ENCODE measurements at places on chromosomes 4 and X. TPM values are rescaled to one million over a fixed set of nuclear protein-coding genes. Genes with fewer than 3 reads are reported as not detected.

The WDR17 gene
- total RNA-seq = 0.75 TPM

The BGN gene
- 62.4 TPM for total RNA-seq

The KCNIP4 gene
- not detected for total RNA-seq

The LYAR gene
- total RNA-seq = 26.6 TPM

The FGFR3 gene
- 0.17 TPM for total RNA-seq

The UBL4A gene
- total RNA-seq = 41.6 TPM

The PALLD gene
- total RNA-seq = 187 TPM

The BTC gene
- total RNA-seq = 0.22 TPM

The OPHN1 gene
- 2.4 TPM for total RNA-seq

The H2BW2 gene
- not detected for total RNA-seq

The RPS6KA6 gene
- 2.0 TPM for total RNA-seq

DNA sequence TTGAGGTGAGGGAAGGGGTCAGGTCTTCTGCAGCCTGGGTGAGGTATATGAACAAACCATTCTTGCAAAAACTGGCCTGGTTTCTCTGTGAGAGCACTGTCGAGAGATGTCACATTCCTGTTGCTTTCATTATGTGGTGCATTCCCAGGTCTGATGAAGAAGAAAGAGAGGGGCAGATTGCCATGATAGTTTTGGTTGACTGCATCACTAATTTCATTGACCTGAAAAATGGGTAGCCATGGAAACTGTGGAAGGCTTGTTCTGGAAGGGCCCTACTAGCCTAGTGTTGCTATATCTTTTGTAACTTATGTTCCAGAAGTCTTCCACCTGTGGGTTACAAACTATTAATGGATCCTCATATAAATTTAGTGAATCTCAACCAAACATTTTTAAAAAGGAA is 32.9 kb upstream of the CYBB start:
- no peak for DNase-seq

- no peak for DNase-seq
These were observed 27.2 kb downstream of the AASDH start for GRCh38 chr4:56360071-56360470.

DNA sequence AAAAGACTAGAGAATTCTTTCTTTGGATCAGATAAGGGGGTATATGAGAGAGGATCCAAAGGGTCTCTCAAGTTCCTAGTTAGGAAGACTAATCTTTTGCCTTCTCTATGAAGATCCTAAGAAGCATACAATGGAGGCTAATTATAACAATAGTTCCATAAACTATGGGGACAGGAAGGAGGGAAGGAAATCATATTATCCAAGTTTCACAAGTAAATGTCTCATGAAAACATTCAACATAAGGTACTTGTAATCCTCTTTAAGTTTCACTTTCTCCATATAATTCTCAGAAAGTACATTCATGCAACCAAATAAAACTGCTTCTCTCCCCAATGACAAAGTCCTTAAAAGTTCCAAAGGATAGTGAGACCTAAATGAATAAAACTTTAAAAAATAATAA is 27.1 kb downstream of the STX18 start:
- DNase-seq = no peak

DNA sequence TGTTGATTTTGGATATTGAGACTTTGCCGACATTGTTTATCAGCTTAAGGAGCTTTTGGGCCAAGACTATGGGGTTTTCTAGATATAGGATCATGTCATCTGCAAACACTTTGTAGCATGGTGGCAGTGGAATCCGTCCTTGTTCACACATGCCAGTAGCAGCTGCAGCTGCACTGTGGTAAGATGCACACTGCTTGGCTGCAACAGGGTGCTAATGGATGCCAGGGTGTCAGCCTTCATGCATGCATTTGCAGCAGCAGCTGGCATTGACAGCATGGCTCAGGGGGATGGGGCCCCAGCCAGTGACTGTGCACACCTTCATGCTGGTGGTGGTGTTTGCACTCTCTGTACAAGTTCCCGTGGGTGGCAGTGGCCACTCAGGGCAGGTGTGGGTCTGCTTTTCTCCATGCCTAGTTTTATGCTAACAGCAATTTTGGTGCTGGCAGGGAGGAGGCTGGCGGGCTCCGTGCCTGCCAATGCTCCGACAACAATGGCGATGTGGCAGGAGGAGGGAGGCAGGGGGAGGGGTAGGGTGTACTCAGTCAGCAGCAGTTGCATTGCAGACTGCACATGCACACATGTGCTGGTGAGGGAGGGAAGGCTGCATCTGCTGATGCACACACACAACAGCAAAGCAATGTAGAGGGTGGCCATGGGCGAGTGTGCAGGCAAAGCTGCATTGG is 37.5 kb downstream of the BEX3 start:
- DNase-seq = no peak

GRCh38 chr4:153038623-153039311 is 102.6 kb downstream of the FHDC1 start:
- no peak for DNase-seq

DNA sequence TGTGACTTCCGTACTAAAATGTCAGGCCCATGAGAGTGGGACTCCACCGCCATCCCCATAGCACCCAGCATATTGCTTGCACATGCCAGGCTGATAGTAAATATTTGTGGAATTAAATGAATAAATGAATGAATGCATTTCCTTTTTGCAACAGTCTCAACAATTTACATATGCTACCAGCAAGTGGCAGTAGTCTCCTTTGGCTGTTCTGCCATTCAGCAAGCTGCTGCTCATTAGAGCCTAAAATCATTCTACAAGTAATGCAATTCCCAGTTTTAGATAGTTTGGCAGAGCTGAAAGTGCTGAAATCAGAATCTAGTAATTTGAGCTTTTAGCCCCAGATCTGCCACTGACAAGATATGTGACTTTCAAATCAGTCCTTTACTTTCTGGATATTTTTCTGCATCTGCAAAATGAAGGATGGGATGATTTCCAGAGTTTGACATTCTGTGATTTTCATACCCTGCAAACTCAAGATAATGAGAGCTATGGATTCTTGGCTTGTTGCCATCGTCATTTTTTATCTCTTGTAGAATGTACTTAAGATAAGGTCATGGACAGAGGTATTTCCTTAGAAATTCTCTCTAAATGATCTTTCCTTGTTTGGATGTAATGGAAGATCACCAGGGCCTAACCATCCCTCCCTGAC is 35.7 kb upstream of the INTS6L start:
- no peak for DNase-seq

DNA sequence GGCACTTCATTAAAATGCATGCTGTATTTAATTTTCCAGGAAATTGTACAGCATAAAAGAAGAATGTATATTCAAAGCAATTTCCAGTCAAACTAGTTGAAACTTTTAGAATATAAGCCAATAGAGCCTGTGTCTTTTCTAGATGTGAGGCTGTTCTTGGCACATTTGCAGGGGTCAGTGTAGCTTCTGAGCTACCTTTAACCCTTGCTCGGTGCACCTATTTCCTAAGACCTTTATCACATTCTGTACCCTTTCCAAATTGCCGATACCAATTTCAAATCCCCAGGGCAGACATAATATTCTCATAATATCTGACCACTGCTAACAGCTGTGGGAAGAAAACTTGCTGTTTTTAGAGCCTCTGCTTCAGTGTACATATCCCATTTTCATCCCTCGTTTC is 43.2 kb downstream of the DCAF8L2 start:
- no peak for DNase-seq

DNA sequence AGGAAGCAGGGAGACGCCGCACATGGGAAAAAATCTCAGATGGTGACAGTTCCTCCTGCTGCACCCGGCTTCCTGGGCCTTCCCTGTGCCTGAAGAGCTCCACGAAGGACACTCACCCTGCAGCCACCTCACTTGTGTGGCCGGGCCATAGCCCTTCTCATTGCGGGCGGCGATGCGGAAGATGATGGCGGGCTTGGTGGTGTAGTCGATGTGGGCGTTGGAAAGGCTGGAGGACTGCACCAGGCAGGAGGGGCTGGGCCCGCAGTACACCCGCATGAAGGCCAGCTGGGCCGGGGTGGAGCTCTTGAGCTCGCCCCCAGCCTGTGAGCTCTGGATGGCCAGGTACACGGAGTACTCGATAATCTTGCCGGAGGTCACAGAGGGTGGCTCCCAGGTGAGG is 5.7 kb upstream of the RENBP start:
- DNase-seq = no peak

- DNase-seq = no peak
These were observed 43.2 kb downstream of the PCDH7 start for GRCh38 chr4:30763321-30763727.

- DNase-seq = no peak
These were observed 207.4 kb upstream of the JADE1 start for GRCh38 chr4:128601991-128602695.

DNA sequence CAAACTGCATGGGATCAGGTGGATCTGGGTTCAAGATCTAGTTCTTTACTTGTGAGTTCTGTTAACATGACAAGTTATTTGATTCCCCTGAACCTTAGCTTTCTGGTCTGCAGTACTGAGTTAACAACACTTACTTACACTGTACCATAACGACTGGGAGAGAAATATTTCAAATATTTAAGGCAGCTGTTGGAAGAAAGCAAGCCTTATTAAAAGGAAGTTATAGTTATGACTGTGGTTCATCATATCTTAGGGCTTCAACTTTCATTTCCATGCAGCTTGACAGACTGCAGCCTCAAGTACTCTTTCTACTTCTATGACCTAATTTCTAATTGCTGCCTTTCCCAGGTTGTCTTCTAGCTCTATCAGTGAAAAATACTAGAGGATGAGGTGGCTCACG is 40.0 kb upstream of the PDGFRA start:
- DNase-seq = no peak

GRCh38 chrX:11450354-11450753 is 157.1 kb downstream of the AMELX start:
- no peak for DNase-seq

GRCh38 chr4:174005422-174005821 is 278.0 kb downstream of the FBXO8 start:
- DNase-seq = no peak

GRCh38 chr4:10117359-10118047 is 904 bp upstream of the WDR1 start:
- DNase-seq = no peak

- DNase-seq = no peak
These were observed 73.5 kb downstream of the PPP1R2C start for GRCh38 chrX:42704454-42704853.

- no peak for DNase-seq
These were observed 79.3 kb upstream of the CAMK2D start for GRCh38 chr4:113840861-113841260.

DNA sequence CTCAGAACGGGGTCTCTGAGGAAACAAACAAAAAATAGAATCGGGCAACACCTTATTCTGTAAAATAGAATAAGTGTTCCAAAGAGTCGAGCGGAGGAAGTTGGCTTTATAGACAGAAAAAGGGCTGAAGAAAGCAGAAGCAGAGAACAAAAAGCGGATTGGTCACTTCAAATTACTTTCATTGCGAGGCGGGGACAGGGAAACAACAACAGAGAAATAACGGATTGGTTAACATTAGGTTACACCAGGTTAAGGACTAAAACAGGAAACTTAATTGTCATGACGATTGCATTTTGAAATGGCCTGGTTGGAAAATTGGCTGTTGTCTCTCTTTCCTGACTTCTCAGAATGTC is 433 bp upstream of the COQ2 start:
- DNase-seq = no peak

- no peak for DNase-seq
These were observed 9.6 kb upstream of the TMA16 start for GRCh38 chr4:163484906-163485305.

- DNase-seq = no peak
These were observed 3.9 kb downstream of the AIMP1 start for GRCh38 chr4:106320235-106320634.

DNA sequence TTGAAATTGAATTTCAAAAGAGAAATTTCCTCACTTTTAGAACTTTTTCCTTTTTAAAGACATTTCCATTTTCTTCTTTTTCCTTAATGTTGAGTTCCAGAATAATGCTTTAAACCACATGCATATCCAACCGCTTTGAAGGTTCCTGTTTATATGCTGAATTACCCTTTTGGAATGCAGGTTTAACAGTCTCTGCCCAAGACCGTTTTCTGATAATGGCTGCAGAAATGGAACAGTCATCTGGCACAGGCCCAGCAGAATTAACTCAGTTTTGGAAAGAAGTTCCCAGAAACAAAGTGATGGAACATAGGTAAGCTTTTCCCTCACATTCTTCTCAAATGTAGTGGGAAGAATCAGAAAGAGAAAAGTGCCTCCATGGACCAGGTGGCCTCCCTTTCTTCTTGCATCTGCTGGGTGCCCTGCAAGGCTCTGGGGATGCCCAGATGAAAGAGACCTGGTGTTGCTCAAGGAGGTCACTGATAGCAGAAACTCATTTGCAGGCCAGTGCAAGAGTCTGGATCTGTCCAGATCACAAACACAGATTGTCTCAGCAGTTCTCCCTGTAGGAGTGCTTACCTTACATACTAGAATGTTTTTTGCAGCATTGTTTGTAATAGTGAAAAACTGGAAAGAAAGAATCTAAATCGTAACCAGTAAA is 42.9 kb downstream of the MOSPD2 start:
- no peak for DNase-seq

- DNase-seq = no peak
These were observed 11.1 kb upstream of the IRAK1 start for GRCh38 chrX:154030715-154031305.

Data from psoas muscle (tissue), 8 donors.